T-helper 17 cell (primary cell): ENCODE measurements at places on chromosomes 6 and 20.

- DNase-seq, result no peak
These were observed 152.1 kb downstream of the TFAP2C start for GRCh38 chr20:56781108-56781739.

GRCh38 chr6:100446115-100447080 lies 18.3 kb downstream of the SIM1 start:
- DNase-seq, result no peak

GRCh38 chr6:86535100-86535499 lies 402.2 kb upstream of the HTR1E start:
- DNase-seq, result no peak

DNA sequence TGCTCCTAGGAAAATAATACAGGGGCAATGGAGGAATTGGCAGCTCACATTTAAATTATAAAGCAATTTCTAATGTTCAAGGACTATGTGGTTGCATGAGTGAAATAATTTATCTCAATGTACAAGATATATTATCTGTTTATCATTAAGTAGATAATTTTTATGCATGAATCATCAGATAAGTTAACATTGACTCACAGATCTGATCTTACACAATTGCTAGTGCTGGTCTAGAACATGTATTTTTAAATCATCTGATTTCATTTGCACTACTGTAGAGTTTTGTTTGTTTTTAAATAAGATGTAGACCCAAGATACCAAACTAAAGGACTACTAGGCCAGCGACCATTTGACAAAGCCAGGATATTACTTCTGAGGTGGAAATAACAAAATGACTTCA lies 199.2 kb downstream of the BMP2 start:
- DNase-seq, result no peak

GRCh38 chr6:79548304-79548703 lies 11.1 kb upstream of the LCA5 start:
- DNase-seq, result no peak

DNA sequence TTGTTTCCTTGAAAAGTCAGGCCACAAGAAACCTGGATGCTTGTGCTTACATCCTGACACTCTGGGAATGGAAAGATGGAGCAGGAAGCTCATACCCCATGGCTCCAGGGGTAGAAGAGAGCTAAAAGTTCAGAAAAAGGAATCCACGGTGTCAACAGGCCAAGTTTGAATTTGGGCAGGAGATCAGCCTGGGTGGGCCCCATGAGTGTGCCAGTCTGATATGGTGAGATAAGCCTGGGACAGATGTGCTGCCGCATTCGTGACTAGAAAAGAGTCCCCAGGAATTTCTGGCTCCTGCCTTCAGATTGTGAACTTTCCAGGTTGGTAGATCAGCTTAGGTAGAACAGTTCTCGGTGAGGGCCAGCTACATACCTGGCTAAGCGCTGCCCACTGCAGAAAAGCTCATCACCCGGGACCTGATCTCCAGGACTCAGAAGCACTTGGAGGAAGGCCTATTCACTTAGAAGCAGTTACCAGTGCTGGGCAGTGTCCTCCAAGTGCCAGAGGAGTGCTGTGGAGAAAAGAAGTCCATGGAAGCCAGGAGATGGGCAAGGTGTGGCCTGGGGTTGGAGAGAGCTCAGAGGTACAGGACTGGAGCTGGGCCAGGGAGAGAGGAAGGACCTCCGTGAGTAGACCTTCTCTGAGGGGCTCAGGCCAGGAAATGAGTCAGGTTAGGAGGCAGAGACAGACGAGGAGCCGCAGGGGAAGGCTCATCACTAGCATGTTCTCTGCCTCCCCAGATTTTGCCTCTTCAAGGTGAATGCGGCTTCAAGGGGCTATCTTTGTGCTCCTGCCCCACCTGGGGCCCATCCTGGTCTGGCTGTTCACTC lies at the start of gene TSPO2:
TSS of gene TSPO2 (plus strand) at position 242 of the 830 bp plus-strand sequence. CDS start at position 761, 519 bp downstream.
- DNase-seq, result no peak

DNA sequence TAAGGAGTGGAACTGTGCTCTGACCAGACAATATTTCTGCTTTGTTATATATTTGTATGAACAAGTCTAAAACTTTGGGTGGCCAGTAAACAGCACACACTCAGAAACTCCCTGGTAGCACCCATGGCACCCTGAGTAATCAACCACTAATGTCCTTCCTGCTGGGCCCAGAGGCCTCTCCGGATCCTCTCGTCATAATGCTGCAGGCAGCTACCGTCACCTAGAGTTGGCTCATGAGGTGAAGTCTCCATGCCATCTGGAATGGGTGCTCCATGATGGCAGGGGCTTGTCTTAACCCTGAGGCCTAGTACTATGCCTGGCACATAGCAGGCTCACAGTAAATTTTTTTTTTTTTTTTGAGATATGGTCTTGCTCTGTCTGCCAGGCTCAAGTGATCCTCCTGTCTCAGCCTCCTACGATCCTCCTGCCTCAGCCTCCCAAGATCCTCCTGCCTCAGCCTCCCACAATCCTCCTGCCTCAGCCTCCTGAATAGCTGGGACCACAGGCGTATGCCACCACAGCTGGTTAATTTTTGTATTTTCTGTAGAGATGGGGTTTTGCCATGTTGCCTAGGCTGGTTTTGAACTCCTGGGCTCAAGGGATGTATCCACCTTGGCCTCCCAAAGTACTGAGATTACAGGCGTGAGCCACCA lies 3.0 kb upstream of the SDCBP2 start:
- no peak for DNase-seq

DNA sequence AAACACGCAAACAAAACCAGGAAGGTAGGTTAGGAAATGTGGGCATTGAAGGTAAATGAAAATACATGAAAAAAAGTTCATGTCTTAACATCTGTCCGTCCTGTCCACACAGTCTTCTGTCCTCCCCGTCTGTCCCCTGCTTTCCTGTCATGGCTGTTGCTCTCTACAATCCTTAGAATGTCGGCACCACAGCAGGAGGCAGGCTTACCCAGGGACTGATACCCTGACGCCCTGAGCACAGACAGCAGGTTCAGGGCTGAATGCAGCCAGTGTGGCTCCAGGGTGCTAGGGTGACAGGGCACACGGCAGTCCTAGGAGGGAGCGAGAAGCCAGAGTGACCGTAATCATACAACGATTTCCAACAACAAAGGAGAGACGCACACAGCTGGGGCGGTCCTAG lies 123.7 kb downstream of the IRF4 start:
- no peak for DNase-seq

- DNase-seq, result no peak
These were observed 15.0 kb downstream of the ADNP start for GRCh38 chr20:50916257-50916656.

- no peak for DNase-seq
These were observed 336.8 kb downstream of the RFPL4B start for GRCh38 chr6:112683926-112684325.

GRCh38 chr6:15986027-15986629 lies 142.8 kb upstream of the MYLIP start:
- DNase-seq, result no peak

- no peak for DNase-seq
These were observed 72.3 kb downstream of the JARID2 start for GRCh38 chr6:15317934-15318902.

- DNase-seq, result no peak
These were observed 8.5 kb downstream of the SYNGAP1 start for GRCh38 chr6:33428224-33428965.

DNA sequence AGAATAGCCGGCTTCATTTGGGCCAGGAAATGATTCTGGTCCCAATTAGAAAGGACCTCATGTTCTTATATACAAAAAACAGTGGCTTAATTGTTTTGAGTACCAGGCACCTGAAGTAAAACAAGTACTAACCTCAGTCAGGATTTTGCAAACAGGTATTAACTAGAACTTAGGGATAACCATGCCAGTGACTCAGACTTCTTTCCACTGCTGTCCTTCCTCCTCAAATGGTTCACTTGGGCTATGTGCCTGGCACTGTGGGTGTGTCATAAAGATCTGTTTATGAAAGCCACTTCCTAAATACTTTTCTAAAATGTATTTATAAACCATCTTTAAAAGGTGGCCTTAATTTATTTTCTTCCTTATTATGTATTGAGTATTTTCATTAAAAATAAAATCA lies 10.7 kb downstream of the CLDN20 start:
- DNase-seq, result no peak

DNA sequence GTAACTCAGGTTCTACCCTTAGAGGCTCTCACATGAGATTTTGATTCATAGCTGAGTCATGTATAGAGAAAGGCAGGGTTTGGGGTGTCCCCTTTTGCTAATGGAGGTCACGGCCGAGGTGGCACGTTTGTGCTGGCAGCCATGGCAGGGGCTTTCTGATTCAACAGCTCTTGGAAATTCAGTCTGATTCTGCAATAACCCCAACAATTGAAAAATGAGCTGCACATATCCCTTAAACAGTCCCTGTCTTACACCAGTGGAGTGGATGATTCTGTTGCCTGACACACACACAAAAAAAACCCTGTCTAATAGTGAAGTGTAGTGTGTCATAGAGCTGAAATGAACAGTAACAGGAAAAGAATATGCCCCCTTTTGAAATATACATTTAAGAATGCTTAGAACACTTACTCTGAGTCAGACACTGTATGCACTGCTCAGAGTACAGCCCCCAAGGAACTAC lies 40.4 kb upstream of the ARG1 start:
- no peak for DNase-seq

DNA sequence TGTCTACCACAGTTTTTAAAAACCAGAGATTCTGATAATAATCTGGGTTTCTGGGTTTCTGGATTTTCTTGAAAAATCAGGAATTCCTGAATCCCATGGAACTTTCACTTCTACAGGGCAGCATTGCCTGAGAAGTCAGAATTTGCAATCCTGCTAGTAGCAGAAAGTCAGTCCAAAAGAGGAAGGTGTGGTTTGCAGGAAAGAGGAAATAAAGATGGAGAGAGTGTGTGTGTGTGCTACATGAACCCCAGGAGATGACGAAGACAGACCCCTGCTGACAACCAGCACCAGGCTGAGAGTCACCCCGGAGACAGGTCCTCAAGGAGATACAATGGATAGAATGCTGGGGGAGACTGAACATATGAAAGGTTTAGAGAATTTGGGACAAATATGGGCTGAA lies 44.9 kb downstream of the PRND start:
- no peak for DNase-seq

- no peak for DNase-seq
These were observed 252.7 kb downstream of the UST start for GRCh38 chr6:148999501-148999900.

- DNase-seq, result no peak
These were observed 85.5 kb upstream of the PMEPA1 start for GRCh38 chr20:57795342-57795697.

GRCh38 chr20:23920408-23921325 lies 41.1 kb upstream of the CST5 start:
- no peak for DNase-seq

GRCh38 chr6:69988458-69989126 lies 122.2 kb downstream of the COL19A1 start:
- no peak for DNase-seq

- DNase-seq, result no peak
These were observed 15.4 kb upstream of the ANKRD60 start for GRCh38 chr20:58243653-58244410.

DNA sequence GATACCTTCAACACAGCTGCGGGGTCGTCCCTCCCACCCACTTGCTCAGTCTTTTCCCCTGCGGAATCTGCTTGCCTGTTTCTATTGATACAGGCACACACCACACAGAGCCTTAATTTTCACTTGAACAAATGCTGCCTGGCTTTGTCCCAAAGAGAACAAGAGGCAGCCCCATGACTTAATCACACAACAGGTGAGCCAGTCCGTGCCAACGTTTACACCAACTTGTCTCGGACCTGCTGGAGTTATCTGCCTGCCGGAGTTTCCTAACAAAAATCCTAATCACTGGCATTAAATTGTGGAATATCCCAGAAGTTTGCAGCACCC lies 186.8 kb upstream of the RREB1 start:
- DNase-seq, result no peak

DNA sequence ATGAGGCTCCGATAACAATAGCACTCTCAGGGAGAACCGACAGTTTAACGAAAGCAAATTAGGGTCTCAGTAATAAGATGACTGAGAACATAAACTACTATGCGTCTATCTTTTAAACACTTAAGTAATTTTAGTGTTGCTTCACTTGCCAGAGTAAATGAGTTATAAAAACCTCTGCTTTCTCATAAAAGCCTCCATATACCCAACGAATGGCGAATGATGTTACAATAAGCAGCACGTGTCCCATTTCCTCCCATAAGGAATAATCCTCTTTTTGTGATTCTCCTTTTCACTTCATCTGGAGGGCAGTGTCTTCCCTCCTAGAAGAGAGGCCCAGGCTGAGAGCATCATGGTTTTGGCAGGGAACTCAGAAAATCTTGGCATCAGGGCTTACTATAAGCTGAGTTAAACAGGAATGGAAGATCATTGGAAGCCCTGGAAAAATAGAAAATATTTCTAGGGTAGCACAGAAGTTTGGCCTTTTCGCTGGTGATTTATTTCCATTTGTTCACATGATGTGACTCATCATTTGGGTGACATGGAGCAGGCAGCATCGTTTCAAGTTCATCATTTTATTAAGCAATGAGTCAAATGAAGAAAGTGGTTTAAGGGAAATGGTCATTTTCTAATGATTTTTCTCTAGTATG lies 255.4 kb downstream of the ATXN1 start:
- no peak for DNase-seq

- DNase-seq, result no peak
These were observed 73.6 kb upstream of the RIPOR2 start for GRCh38 chr6:25009393-25009710.

GRCh38 chr6:144316862-144317195 lies 31.7 kb downstream of the UTRN start:
- DNase-seq, result no peak

GRCh38 chr6:152734630-152735029 lies 16.0 kb upstream of the VIP start:
- no peak for DNase-seq
